ENCODE measurements at places on chromosomes 1 and 21. TPM values are rescaled to one million over a fixed set of nuclear protein-coding genes. Genes with fewer than 3 reads are reported as not detected.

RORC gene
- 0.19 TPM for total RNA-seq

ADGRL2 gene
- total RNA-seq: 58.8 TPM

OR10J1 gene
- not detected for total RNA-seq

DNA sequence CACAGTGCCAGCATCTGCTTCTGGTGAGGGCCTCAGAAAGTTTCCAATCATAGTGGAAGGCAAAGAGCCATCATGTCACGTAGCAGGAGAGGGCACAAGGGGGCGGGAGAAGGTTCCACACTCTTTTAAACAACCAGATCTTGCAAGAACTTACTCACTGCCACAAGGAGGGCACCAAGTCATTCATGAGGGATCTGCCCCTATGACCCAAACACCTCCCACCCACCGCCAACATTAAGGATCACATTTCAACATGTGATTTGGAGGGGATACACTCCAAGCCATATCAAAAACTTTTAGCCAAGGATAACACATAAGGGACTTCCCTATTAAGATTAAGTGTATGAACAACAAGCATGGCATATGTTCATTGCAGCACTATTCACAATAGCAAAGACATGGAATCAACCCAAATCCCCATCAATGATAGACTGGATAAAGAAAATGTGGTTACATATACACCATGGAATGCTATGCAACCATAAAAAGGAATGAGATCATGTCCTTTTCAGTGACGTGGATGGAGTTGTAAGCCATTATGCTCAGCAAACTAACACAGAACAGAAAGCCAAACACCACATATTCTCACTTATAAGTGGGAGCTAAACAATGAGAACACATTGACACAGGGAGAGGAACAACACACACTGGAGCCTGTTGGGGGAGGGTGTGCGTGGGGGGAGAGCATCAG, 19.9 kb upstream of the SLC35F3 start:
- DNase-seq: no peak

- DNase-seq: peak; percentile 66
These were observed 28.5 kb upstream of the KCNA2 start for GRCh38 chr1:110634455-110635311.

GRCh38 chr1:51654000-51654399, 37.1 kb downstream of the OSBPL9 start:
- DNase-seq: no peak

GRCh38 chr1:180933141-180933540, 20.4 kb downstream of the KIAA1614 start:
- DNase-seq: no peak

DNA sequence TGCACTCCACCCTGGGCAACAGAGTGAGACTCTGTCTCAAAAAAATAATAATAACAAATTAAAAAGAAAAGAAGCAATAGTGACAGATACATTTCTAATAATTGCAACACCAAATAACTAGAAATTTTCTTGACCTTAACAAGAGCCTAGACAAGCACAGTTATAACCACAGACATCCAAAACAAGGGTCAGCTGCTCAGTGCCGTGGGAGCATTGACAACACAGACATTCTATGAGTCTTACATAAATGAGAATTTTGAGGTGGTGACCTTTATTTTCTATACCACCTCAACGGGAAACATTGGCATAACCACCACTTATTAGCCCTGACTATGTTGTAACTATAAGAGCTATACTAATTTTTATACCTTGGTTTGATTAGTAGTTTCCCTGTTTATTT, 156.1 kb downstream of the NR5A2 start:
- DNase-seq: no peak

DNA sequence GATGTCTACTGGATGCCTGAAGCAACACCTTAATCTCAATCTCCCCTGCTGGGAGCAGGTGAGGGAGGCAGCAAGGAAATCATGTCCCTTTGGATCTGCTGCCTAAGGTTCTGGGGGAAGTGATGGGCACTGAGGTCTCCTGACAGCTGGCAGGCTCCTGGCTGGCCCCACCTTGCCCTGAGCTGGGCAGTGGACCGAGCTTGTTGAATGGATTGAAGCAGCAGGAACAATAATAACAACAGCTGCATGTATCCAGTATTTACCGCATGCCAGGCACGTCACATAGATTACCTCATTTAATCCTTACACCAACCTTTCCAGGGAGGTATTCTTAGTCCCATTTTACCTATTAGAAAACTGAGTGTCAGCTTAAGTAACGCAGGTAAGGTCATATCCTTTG, 133.9 kb downstream of the PLXNA2 start:
- DNase-seq: no peak

DNA sequence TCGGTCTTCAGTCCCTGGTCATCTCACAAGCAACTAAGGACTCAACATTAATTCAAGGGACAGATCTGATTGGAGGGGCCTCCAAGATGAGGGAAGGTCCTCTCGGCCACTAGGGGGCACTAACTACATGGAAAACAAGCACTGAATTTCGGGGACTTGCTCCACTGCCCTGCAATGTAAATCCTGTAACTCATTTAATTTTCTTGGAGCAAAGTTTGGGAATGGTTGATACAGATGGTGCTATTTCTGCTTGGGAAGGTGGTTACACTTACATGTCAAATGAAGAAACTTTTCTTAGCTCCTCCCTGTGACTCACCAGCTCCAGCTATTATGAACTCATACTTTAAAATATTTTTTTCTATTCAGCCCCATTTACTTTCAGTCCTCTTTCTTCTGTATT, 97.4 kb upstream of the KCNJ15 start:
- DNase-seq: peak; percentile 64

DNA sequence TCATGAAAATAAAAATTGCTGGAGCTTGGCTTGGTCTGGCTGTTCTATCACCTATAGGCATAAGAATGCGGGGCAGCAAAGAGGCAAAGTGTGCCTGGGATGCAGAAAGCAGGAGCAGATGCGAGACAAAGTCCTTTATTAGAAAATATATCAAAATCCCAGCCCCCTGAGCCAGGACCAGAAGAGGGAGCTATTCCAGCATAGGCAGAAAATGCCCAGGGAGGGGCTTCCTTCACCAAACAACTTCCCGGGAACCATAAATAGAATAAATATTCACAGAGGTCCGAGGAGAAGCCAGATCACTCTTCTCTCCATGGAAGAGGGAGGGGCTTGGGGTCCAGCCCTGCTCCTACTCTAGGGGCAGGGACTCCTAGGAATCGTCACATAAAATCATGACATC, 5.0 kb downstream of the PPOX start:
- DNase-seq: no peak

GRCh38 chr1:56533197-56533596, 46.2 kb downstream of the PLPP3 start:
- DNase-seq: no peak
